Stimulated activated CD4-positive, alpha-beta T cell treated with anti-CD3 and anti-CD28 coated beads, Interleukin-1b, Interleukin-23, amount 100 ng/mL, for 4 hours (primary cell): ENCODE measurements at places on chromosomes 7 and 10.

DNA sequence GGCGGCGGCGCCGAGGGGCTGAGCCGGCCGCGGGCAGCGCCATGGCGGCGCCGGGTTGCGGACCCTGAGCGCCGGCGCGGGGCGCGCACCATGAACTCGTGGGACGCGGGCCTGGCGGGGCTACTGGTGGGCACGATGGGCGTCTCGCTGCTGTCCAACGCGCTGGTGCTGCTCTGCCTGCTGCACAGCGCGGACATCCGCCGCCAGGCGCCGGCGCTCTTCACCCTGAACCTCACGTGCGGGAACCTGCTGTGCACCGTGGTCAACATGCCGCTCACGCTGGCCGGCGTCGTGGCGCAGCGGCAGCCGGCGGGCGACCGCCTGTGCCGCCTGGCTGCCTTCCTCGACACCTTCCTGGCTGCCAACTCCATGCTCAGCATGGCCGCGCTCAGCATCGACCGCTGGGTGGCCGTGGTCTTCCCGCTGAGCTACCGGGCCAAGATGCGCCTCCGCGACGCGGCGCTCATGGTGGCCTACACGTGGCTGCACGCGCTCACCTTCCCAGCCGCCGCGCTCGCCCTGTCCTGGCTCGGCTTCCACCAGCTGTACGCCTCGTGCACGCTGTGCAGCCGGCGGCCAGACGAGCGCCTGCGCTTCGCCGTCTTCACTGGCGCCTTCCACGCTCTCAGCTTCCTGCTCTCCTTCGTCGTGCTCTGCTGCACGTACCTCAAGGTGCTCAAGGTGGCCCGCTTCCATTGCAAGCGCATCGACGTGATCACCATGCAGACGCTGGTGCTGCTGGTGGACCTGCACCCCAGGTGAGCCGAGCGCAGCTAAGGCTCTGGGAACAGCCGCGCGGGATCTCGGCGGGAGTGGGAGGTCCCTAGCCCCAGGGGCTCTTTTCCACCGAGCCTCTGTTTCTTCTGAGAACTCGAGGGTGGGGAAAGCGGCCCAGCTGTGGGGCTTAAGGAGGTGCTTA, at the start of gene GPR26:
Gene GPR26 (plus strand): TSS at position 38 of the 919 bp plus-strand sequence. CDS start 53 bp downstream, at position 91.
- no peak for DNase-seq

GRCh38 chr10:108465871-108466641, 1301.5 kb upstream of the SORCS1 start:
- no peak for DNase-seq

DNA sequence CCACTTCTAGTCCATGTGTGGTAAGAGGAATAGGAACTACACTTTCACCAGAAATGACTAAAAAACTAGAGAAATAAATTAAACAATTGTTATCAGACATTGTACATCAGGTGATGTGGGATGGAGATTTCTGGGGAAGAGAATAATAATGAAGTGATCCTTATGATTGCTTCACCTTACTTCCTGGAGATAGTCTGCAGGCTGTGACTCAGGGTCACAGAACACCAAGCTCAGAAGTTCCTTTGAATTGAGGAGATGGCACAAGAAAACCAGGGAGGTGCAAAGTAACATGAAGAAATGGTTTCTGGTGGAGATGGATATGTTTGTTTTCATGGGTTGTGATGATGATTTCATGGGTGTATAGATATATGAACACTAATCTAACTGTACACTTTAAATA, 44.5 kb downstream of the ZWINT start:
- no peak for DNase-seq

GRCh38 chr10:115026746-115027140, 66.4 kb upstream of the ATRNL1 start:
- no peak for DNase-seq

DNA sequence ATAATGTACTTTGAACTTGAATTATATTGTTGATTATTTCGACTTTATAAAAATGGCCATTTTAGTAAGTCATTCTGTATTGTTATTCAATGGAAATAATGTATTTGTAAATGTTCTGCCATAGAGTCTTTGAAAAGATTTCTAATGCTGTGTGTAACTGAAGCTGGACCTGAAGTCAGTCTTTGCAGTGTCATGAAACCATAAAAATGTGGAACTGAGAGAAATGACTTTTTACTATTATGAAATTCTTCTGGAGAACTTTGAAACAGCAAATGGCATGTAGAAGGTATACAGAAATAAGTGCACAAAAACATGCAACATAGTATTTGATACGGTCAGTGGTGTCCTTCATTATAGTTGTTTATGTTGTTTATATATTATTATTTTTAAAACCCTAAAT, 59.7 kb upstream of the ADRA2A start:
- no peak for DNase-seq

- peak; percentile 35 for DNase-seq
Measured at GRCh38 chr7:105387508-105388355, 989 bp downstream of the SRPK2 start.

DNA sequence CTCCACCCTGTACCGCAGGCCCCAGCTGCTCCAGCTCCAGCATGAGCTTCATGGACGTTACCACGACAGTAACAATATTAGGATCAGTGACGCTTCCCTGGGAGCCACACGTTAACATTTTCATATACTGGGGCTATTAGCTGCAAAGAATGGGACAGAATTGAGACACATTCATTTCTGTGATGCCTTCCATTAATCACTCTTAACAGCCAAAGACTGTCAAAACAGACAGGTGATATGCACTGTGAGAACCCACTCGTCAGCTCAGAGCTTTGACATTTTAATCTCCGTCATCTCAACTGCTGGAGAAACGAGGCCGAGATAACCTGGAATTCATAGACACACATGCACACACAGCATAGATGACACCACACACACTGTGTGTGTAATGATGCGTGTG, 408.4 kb upstream of the SHH start:
- DNase-seq = no peak

DNA sequence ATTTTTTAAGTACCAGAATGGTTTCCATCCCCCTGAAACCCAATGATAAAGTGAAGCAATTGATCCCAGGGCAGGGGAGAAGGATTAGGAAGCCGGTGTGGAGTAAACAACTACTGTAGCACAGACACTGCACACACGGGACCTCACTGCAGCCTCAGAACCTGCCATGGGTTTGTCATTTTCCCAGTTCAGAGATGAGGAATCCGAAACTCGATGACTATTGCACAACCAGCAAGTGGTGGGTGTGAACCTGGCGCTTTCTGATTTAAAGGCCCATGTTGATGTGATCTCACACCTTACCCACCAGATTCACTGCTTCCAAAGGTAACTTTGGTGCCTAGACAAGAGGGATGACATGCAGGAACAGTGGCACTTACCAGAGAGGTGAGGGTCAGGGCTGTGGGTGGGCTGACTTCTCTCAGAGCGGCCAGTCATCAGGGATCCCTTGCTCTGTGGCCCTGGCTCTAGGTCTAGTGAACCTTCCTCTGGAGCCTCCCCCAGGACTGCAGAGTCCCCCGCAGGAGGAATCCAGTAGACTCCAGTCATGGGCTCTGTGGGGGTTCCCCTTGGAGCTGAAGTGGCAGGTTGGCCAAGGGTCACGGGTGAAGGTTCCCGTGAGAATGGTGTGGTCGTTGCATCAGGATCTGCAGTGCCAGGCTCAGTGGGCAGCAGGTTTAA, 62.8 kb downstream of the PKD1L1 start:
- no peak for DNase-seq

- DNase-seq = no peak
Measured at GRCh38 chr7:22849662-22850061, 27.0 kb upstream of the TOMM7 start.

DNA sequence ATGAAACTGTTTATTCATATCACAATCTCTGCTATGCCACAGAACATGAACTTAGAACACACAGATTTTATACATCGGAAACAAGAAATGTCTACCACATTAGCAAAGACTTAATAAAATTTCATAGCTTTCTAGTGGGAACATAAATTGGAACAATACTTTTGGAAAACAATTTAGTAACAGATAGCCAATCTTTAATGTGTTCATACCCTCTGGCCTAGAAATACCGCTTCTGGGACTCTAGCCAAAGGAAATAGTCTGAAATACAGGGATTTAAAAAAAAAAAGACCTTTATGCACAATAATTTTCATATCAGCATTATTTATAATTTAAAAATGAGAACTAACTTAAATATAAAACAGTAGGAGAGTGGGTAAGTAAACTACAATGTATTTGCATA, 168.5 kb downstream of the PLXNA4 start:
- DNase-seq = no peak

DNA sequence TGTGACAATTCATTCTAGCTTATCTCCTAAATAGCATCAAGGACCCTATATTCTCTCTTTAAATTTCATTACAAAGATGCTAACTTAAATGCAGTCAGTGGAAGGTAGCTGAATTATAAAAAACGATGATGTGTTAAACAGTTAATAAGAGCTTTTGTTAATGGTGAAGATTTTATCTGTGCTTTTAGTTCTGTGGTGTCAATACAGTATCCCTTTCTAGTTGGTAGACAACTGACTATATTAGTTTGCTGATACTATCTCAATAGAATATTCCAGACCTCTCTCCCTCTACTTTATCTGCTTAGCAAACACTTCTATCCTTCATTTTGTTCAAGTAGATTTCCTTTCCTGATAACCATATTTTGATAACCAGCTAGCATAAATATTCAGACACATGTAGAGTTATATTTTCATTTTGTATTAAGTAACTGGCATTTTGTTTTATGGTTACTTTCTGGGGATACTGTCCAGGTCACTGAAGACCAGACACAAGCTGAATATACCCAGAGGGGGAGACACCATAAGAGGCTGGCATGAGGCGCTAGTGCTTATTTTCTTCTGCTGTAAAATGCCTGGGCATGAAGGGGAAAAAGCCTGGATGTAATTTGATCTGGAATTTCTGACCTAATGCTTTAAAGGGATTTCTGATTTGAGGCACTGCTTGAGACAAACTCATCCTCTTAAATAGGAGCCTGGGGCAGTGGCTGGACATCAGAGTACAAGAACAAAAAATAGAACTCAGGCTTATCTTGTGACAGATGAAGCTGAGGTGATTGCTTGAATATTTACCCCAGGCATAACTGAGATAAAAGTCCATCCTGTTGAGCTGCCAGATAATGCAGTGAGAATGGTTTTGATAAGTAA, 197.5 kb downstream of the MALRD1 start:
- DNase-seq = no peak

DNA sequence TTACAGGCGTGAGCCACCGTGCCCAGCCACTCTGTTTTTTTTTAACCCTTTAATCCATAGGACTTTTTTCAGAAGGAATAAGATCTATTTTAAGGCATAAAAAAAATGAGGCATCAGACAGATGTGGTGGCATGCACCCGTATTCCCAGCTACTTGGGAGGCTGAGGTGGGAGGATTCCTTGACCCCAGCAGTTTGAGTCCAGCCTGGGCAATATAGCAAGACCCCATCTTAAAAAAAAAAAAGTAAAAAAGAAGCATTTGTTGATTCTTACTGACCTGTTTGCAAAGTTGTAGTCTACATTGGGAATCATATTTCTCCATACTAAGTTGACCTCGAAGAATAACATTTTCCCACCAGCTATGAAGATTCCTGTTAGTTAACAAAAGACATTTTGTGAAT, 38.6 kb downstream of the VCL start:
- no peak for DNase-seq

- no peak for DNase-seq
Measured at GRCh38 chr10:46092524-46093081, 46.5 kb upstream of the MSMB start.

DNA sequence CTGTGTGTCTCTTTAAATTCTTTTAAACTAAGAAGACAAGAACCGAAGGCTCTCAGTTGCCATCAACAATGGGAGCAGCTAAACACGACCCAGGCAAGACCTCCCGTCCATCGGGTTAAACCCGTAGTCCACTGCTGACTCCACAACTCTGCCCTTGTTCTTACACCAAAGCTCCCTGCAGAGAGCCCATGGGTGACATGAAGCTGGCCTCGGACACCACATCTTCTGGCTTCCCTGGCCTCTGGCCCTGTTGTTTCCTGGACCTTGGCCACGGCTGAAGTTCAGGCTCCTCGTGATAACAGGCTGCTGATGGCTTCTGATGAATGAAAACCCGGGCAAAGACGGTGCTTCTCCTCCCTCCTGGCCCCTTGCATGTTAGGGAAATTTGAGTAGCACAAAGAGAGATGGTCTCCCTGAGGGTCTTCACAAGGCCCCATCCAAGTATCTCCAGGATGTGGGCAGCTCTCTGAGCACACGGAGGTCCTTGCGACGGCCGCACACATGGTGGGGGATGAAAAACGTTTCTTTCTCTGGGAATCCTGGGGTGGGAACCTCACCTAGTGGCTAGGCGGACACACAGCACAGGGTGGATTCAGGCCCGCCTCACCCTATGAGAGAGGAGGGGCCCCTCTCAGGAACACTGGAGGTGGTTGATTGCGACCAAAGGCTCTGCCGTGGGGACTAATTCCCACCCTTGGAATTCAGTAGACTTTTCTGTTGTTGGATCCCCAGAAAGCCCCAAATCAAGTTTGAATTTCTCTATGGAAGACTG, 271.1 kb downstream of the ADARB2 start:
- no peak for DNase-seq

DNA sequence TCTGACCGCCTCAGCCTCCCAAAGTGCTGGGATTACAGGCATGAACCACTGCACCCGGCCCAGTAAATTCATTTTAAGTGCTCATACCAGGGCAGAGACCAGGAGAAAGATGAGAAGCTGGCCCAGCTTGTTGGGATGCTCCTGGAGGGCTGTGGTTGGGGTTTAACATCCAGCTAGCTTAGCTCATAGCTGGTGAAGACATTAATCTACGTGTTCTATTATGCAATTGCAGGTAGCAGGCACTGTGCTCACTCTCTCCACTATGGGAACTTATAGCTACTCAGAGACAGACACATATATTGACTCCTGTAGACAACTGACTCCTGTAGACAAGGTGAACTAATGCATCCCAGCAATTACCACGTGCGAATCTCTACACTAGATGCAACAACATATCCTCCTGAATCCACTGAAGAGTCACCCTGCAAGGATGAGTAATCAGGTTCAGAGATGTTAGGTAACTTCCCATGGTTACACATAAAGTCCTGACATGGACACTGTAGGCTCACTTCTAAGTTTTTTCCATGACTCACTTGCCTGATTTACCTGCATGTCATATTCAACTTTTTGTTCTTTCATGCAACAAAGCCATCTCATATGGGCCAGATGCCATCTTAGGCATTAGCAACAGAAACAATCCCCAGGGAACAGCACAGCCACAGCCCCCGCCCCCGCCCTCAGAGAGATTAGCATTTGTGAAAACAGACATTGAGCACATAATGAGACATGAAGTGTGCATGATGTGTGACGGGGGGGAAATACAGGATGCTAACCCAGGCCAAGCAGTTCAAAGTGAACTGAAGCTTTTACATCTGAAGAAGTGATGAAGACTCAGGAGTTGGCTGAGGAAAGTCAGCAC, 37.2 kb downstream of the ERLIN1 start:
- peak; percentile 6 for DNase-seq
